A172 (cell line): ENCODE measurements at places on chromosomes 5 and 9. TPM values are rescaled to one million over a fixed set of nuclear protein-coding genes. Genes with fewer than 3 reads are reported as not detected.

GDF9 gene
- 0.36 and 2.4 TPM in 2 replicates for total RNA-seq

DNA sequence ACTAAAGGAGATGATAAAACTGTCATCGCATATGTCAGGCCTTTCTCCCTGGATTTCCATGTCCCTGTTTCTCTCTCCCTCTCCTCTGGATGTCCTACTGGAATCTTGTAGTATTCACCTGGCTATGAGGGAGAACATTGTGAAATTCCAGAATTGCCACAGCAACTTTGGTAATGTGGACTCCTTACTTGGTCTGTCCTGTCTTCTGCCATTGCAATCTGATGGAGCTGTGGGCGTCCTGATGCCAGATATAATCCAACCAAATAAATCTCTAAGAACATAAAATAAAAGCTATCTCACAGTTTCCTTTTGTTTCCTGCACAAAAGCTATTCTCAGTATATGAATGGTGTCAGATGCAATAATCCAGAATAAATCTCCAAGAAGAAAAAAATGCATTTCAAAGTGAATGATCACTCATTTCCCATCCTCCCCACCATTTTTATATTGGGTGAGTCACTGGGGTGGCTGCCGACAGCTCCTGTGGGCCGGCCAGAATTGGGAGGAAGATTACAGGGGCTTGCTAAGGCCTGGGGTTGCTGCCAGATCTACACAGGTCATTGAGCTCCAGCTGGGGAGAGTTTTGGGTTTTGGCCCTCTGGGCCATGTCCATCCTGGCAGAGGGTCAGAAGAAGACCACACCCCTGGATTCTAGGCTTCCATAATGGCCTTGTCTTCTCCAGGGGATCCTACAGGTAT, 160.7 kb upstream of the PITX1 start:
- DNase-seq = no peak

JAKMIP2 gene
- total RNA-seq = 12.5 and 15.6 TPM in 2 replicates

DNA sequence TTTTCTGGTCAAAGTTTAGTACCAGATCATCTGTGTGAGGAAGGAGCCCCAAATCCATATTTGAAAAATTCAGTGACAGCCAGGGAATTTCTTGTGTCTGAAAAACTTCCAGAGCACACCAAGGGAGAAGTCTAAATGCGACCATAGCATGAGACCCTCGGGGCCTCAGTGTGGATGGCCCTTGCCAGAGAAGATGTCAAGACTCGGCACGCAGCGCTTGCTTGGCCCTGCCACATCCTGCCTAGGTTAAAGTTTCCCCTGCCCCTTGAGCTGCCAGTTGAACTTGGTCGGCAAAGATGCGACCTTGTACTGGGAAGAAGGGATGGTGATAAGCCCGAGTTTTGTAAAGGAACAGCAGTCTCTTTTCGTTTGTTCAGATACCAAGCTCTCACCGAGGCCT, 65.8 kb downstream of the IL31RA start:
- no peak for DNase-seq

GOLPH3 gene
- 68.9 and 80.1 TPM in 2 replicates for total RNA-seq

OR1J2 gene
- total RNA-seq = not detected in 2 replicates

- DNase-seq = no peak
Observed at GRCh38 chr9:137433916-137434431, 7.2 kb downstream of the ENTPD8 start.

LCN9 gene
- not detected in 2 replicates for total RNA-seq
